ENCODE measurements at places on chromosomes 4 and X.

DNA sequence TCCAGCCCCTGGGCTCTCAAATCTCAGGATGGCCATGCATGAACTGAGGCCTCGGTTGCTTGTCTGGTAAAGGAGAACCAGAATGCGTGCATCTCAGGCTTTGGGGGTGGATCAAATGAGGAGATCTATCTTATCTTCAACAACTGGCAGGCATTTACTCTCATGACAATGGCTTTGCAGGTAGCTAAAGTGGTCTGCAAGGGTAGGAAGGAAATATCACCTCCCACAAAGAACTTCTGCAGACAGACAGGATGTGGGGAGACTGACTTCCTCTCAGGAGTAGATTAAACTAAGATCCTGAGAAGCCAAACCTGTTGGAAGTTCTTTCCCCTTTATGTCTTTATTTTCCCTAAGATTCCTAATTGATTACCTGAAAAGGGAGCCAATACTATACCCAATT is 7.8 kb downstream of the LDB2 start:
- DNase-seq: no peak

GRCh38 chrX:138866643-138867042 is 155.1 kb upstream of the FGF13 start:
- DNase-seq: no peak

- no peak for DNase-seq
Observed at GRCh38 chr4:76023389-76023788, at the start of gene CXCL10. TSS of gene CXCL10 (minus strand) at chr4:76023497. CDS start at chr4:76023431, 66 bp downstream.

DNA sequence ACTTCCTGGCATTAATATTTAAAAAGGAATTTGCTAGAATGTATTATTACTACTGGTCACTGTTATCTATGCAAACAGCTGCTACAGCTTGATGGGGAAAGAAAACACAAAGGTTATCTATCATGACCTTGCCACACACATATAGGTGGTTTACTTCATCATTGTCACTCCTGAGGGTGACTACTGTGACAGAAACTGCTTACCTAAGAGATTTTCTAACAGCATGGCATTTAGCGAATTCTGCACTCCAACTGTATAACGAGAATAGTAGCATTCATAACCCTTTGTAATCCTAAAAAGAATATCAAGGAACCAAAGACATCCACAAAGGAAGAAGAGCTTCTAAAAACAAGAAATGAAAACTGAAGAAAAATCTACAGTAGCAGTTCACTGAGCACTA is 74.6 kb upstream of the SPOCK3 start:
- DNase-seq: no peak

- no peak for DNase-seq
Observed at GRCh38 chr4:156475322-156475721, 496.3 kb downstream of the PDGFC start.

GRCh38 chr4:110002326-110002725 is 89.6 kb downstream of the EGF start:
- DNase-seq: no peak

- DNase-seq: no peak
Observed at GRCh38 chr4:26208237-26208994, 112.4 kb upstream of the RBPJ start.

DNA sequence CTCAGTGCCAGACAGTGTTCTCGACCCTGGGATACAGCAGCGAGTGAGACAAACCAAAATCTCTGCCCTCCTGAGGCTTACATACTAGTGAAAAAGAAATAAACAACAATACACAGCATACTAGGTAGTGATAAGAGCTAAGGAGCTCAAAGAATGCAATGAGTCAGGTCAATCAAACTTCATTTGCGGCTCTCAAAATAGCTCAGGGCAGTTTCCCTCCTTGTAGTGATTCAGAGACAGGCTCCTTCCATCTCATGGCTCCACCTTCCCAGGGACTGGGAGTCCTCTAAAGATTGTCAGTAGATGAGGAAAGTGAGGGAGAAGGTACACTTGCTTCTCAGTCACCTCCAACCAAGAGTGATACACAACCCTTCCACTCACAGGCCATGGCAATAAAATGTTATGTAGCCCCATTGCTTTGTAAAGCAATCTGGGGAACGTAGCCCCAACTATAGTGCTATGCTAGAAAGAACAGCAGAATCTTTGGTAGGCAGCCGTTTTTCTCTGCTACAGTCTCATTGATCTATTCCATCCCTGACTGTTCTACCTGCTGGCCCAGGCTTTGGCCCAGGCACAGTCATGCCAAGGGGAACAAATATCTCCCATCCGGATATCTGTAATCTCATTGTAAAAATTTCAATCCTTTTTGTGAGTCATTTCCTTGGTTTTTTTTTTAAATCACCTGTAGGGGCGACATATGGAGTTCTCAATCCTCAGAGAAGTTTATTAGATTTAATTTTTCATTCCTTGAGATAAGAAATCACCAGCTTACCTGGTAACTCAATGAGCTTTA is 183.1 kb upstream of the S100G start:
- no peak for DNase-seq

DNA sequence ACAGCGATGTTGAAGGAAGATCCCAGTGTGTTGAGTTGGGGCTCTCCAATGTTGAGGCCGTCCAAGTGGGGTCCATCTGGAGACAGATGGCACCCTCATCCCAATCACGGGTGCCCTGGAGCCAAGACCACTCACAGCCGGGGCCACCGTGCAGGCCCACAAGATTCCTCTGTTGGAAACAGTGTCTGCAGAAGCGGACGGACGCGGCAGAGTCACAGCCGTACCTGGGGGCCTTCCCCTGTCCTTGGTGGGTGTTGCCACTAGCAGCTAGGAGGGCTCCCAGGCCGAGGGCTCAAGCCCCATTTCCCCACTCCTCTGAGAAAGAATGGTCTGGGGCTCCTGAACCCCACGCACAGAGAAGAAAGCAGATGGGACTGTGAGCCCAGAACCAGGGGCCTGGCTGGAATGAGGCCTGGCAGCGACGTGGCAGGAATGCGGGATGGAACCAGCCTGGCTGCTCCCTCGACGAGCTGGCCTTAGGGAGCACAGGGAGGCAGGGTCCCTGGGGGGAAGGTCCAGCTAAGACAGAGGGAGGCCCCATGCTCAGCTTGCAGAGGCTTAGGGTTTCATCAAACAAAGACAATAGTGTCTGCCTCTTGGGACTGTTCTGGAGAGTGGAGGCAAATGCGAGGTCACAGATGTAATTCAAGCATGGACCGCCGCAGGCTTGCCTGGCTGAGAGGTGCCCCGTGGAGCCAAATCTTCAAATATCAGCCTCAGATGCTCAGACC is 228.9 kb downstream of the AFAP1 start:
- DNase-seq: no peak

- no peak for DNase-seq
Observed at GRCh38 chr4:145861336-145862318, 77.0 kb downstream of the ZNF827 start.

- DNase-seq: no peak
Observed at GRCh38 chr4:38109896-38110295, 149.7 kb downstream of the PTTG2 start.

DNA sequence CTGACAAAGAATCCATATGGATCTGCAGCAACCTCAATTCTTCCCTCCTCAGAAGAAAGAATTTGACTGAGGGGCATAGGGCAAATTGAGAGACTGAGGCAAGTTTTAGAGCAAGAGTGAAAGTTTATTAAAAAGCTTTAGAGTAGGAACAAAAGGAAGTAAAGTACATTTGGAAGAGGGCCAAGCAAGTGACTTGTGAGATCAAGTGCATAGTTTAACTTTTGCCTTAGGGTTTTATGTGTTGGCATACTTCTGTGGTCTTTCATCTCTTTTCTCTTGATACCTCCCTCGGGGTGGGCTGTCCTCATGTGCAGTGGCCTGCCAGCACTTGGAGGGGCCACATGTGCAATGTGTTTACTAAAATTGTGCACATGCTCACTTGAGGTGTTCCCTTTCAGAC is 98.0 kb upstream of the MAGEB16 start:
- no peak for DNase-seq

- DNase-seq: no peak
Observed at GRCh38 chr4:180335566-180335965, 1907.6 kb upstream of the TENM3 start.

GRCh38 chrX:37641859-37642258 is 43.7 kb upstream of the XK start:
- DNase-seq: no peak

- DNase-seq: no peak
Observed at GRCh38 chrX:85031505-85031904, 27.8 kb downstream of the APOOL start.

GRCh38 chr4:58136604-58137003 is 1026.4 kb upstream of the IGFBP7 start:
- DNase-seq: no peak

GRCh38 chr4:167831855-167832254 is 260.5 kb upstream of the ANXA10 start:
- no peak for DNase-seq

DNA sequence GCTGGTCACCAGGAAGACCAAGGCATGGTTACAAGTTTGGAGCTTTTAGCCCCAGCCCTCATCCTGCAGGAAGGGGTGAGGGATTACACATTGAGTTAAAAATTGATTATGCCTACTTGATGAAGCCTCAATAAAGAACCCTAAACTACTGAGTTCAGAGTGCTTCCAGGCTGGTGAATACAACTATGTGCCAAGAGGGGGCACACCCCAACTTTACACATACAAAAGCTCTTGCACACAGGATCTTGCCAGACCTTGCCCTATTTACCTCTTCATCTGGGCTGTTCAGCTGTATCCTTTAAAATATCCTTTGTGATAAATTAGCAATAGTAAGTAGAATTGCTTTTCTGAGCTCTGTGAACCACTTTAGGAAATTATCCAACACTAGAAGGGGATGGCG is 489.3 kb downstream of the INPP4B start:
- DNase-seq: no peak

- DNase-seq: no peak
Observed at GRCh38 chr4:7396186-7396910, 38.4 kb downstream of the PSAPL1 start.

- DNase-seq: no peak
Observed at GRCh38 chrX:44157858-44158257, 184.7 kb upstream of the NDP start.

DNA sequence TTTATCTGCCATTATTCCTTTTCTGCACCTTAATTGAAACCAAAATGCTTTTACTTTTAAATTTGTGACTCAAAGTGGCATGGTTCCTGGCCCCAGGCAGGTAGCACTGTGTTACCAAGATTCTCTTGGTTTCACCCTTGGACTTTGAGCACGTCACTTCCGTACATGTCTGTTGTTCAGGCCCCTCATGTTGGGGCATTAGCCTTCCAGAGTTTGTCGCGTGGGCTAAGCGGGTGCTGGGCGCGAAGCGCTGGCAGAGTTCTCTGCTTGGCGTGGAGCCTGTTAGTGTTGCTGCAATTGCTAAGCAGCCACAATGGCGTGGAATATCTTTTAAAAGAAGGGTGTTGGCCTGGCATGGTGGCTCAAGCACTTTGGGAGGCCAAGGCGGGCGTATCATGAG is 14.0 kb upstream of the TADA2B start:
- DNase-seq: no peak

GRCh38 chrX:72573158-72573511 is 492 bp upstream of the HDAC8 start:
- no peak for DNase-seq

GRCh38 chr4:185283723-185284122 is 74.3 kb downstream of the SNX25 start:
- DNase-seq: no peak

GRCh38 chrX:106948641-106949040 is 28.4 kb downstream of the CLDN2 start:
- DNase-seq: no peak

DNA sequence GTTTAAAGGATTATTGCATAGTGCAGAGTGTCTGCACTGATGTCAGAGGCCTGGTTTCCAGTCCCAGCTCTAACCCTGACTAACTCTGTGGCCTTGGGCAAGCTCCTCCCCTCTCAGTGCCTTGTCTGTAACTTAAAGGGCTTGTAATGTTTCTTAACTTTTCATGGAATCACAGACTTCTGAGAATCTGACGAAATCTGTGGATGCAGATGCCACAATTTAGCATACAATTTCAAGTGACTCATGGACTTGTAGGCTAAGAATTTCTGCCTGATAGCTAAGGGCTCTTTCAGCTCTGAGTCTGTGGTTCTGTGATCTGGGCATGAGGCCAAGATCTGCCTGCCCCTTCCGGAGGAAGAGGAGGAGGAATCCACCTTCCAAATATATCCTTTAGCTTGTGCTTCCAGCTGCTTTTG is 236.9 kb downstream of the AR start:
- DNase-seq: peak; percentile 8

DNA sequence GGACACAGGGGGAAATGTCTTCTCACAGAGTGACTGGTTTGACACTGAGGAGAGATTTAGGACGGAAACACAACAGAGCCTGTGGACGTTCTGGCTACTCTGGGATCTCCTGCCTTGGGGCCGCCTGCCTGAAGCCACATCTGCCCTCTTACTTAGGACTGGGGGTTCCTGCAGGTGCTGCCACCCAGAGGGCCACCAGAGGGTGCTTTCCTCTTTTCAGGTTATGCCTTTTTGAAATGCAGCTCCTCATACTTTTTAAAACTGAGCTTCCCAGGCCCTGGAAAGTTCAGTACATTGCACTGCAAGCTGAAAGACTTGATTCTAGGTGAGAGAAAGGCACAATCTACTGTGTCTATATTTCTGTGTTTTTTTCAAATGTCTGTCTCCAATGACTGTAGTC is 92.2 kb upstream of the PGRMC2 start:
- DNase-seq: no peak

GRCh38 chr4:53371843-53372521 is 5.5 kb upstream of the FIP1L1 start:
- no peak for DNase-seq

DNA sequence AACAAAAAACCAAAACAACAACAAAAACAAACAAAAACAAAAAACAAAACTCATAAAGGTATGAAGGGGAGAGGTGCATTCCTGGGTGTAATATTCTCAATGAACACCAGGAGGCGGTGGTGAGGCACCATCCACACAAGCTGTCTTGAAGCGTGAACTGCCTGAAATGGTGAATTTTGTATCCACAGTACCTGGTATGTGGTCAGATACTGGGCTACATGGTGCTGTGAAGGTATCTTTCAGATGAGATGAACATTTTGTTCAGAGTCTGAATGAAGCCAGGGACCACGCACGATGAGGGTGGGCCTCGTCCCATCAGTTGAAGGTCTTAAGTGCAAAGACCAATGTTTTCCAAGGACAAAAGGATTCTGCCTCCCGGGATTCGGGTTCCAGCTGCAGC is 58.5 kb downstream of the ASMT start:
- DNase-seq: no peak

GRCh38 chr4:117478702-117479101 is 393.3 kb upstream of the TRAM1L1 start:
- DNase-seq: no peak

DNA sequence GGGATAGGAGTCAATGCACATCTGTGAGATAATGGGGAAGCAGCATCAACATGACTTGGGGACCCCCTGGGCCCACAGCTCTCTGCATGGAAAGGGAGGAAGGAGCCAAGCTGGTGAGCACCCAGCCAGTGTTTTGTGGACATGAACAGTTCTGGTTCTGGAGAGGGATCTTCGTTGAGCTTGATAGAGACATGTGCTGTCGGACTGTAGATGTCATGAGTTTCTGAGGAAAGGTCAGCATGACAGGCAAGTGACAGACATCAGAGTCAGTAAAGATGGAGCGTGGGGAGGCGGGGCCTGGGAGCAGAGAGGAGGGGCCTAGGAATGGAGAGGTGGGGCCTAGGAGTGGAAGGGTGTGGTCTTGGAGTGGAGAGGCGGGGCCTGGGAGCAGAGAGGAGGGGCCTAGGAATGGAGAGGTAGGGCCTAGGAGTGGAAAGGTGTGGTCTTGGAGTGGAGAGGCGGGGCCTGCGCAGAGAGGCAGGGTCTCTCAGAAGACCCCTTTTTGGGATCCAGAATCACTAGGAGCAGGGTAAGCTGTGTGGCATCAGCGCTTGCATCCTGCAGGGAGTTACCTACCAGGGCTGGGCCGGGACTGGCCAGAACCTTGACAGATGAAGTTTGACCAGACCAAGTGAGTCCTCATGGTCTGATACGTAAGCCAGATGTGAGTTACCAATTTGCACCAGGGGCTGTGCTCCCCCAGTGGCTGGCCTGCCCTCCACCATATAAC is 33.7 kb downstream of the PIGG start:
- DNase-seq: no peak
